ENCODE measurements at places on chromosomes 16 and 17. TPM values are rescaled to one million over a fixed set of nuclear protein-coding genes. Genes with fewer than 3 reads are reported as not detected.

GRCh38 chr17:33990943-33991706 lies 264.0 kb upstream of the CCL2 start:
- H3K27ac ChIP-seq: no peak overlapping the region
- no peaks in the 10 kb centered on the region for H3K27me3 ChIP-seq
- H3K4me3 ChIP-seq: no peak overlapping the region
- no peaks in the 10 kb centered on the region for H3K36me3 ChIP-seq
- DNase-seq: no peak
- no peaks in the 10 kb centered on the region for H3K4me1 ChIP-seq

DNA sequence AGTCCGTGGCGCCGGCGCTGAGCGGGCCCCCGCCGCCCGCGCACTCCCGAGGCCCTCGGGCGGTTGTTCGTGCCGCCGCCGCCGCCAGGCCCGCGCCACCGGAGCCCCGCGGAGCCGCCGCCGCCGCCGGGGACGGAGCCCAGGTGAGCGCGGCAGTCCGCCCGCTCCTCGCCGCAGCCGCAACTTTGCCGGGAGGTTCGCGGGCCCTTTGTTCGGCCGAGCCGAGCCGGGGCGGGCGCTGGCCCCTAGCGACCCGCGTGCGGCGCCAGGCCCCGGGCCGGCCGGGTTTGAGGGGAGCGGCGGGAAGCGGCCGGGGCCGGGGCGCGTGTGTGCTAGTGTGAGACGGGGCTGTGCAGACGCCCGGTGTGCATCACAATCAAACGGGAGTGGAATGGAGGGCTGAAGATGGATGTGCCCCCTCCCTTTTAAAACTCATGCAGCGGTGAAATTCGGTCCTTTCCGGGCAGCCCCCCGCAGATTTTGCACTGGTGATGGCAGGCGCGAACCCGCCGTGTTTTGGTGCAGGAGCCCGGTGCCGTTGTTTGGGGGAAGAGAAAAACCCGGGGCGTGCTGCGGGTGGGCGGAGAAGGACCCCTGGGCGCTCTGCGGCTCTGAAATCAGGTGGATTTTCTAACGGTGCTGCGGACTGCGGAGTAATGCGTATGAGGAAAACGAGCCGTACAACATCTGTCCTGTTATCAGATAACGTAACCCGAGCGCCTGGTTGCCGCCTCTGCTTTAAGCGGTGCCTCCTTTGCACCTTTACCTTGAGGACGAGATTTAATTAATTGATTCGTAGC lies 823 bp downstream of the TNRC6C start:
- H3K4me1 ChIP-seq: peaks cover 59% of the 10 kb centered on the region
- H3K27me3 ChIP-seq: no peaks in the 10 kb centered on the region
- no peaks in the 10 kb centered on the region for H3K36me3 ChIP-seq
- H3K4me3 ChIP-seq: peak overlapping the region; percentile 77

- peak overlapping the region; percentile 75 for H3K27ac ChIP-seq
- H3K27me3 ChIP-seq: no peaks in the 10 kb centered on the region
- DNase-seq: no peak
- peaks cover 43% of the 10 kb centered on the region for H3K36me3 ChIP-seq
These were observed 96.9 kb downstream of the ZNF778 start for GRCh38 chr16:89314357-89314756.

DNA sequence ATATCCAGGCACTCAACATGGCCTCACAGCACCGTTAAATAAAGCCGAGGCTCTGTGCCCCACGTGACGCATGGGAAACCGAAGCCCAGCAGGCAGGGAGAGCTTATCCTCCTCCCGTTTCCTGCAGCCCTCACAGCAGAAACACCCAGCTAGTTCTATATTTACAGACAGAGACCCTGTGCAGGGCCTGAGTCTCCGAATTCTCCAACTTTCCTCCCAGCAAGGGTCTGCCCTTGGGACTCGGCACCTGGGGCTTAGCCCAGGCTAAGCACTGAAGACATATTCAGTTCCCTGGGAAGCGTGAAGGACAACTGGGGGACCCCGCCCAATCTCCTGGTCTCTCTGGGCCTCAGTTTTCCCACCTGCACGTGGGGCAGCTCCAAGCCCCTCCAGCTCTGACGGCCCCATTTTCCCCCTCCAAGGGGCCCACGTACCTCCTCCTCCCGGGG lies 29.2 kb downstream of the TRPV3 start:
- no peak overlapping the region for H3K4me3 ChIP-seq
- no peak overlapping the region for H3K27ac ChIP-seq
- peaks cover 6% of the 10 kb centered on the region for H3K4me1 ChIP-seq
- no peak for DNase-seq
- H3K36me3 ChIP-seq: no peaks in the 10 kb centered on the region

GRCh38 chr17:337866-338265 lies 14.7 kb downstream of the RPH3AL start:
- no peak overlapping the region for H3K4me3 ChIP-seq
- no peak for DNase-seq
- H3K36me3 ChIP-seq: no peaks in the 10 kb centered on the region
- H3K4me1 ChIP-seq: peaks cover 54% of the 10 kb centered on the region
- no peak overlapping the region for H3K27ac ChIP-seq

DNA sequence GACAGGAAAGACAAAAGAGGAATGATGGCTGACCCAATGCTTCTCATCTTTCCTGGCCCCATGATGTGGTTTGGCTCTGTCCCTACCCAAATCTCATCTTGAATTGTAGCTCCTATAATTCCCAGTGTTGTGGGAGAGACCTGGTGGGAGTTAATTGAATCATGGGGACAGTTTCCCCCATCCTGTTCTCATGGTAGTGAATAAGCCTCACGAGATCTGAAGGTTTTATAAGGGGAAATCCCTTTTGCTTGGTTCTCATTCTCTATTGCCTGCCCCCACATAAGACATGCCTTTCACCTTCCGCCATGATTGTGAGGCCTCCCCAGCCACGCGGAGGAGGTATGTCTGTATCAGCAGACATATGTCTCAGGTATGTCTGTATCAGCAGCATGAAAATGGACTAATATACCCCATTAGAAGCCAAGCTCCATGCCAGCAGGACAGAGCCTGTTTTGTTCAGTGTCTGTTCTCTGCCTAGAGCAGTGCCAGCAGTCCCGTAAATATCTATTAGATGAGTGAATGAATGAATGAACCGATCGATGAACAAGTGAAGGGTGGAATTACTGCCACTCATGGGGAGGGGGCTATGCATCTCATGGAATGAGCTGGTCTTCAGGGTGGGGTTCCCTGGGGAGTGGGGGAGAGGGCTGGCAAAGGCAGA lies 304.4 kb downstream of the SOX9 start:
- H3K27ac ChIP-seq: no peak overlapping the region
- no peaks in the 10 kb centered on the region for H3K27me3 ChIP-seq
- H3K4me1 ChIP-seq: peaks cover 42% of the 10 kb centered on the region
- H3K36me3 ChIP-seq: no peaks in the 10 kb centered on the region
- DNase-seq: no peak

DNA sequence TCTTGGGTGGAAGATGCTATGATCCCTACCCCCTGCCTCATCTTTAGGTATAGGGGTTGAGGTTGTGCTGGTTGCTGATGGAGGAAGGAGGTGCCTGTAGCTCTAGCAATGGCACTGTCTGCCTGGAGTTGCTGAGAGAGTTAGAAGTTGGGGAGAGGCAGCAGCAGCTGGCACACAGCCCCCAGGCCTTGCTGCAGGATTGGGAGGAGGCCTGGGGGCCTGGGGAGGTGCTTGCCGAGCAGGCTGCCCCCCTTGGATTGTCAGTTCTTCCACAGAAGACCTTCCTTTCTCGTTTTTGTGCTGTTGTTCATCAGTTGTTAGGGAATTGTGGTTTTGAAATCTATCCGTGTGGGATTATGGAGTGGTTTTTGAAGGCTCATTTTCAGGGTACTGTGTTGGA lies 52.9 kb downstream of the SEC14L1 start:
- DNase-seq: no peak
- H3K4me3 ChIP-seq: no peak overlapping the region
- no peaks in the 10 kb centered on the region for H3K27me3 ChIP-seq
- peaks cover 82% of the 10 kb centered on the region for H3K36me3 ChIP-seq

Gene CACNG4
- total RNA-seq: 1.5 TPM

Gene TBC1D3G
- not detected for total RNA-seq

Gene OTOP2
- total RNA-seq: not detected

Gene SPNS2
- 67.7 TPM for total RNA-seq

Gene KATNB1
- 6.7 TPM for total RNA-seq
